Bronchial epithelial cell (primary cell): ENCODE measurements at places on chromosomes 4 and X. TPM values are rescaled to one million over a fixed set of nuclear protein-coding genes. Genes with fewer than 3 reads are reported as not detected.
A peak's percentile ranks its signal among the peaks of the same experiment; 100 is the strongest.

SATL1 gene
- total RNA-seq, result under 0.01 TPM in 1 of 2 replicates, not detected in the other

DNA sequence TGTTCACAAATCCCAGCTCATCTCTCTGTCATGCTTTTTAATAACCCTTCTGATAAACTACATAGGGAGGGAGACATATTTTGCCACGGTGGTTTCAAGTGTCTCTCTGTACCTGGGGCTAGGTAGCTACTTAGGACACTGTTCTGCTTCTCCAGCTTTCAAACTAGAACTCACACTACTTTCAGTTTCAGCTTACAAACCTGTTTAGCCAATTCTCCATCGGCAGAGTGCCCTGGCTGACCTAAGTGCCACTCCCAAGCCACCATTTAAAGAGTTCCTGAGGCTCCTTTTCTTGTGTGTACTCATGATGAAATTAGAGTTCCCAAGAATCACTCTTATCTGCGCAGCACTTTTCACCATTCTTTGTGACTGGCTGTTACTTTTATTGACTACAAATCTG, 899.2 kb downstream of the FAT4 start:
- peak; percentile 20 for DNase-seq

RENBP gene
- 5.5 and 10.3 TPM in 2 replicates for total RNA-seq

CSN1S1 gene
- total RNA-seq, result not detected in 2 replicates

FMR1NB gene
- total RNA-seq, result not detected in 2 replicates

DNA sequence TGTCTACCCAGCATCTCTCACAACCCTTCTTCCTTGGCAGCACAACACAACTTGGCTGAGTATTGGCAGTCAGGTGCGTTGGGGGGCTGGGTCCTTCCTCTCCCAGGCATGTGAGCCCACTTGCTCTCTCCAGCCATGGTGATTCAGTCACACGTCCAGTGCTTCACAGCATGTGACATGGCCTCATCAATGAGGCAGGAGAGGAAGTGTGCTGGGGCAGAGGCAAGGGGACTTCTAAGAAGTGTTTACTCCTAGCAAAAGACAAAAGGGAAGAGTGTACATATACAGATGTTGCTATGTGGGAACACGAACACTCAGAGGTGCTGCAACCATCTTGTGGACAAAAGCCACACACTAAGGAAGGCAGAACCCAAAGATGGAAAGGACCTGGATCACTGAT, 380.8 kb downstream of the FBXW7 start:
- no peak for DNase-seq

SNX25 gene
- total RNA-seq, result 14.3 and 18.4 TPM in 2 replicates

GRCh38 chr4:117010671-117011070, 74.7 kb downstream of the TRAM1L1 start:
- DNase-seq, result no peak

FAM184B gene
- not detected in 2 replicates for total RNA-seq

- DNase-seq, result no peak
These were observed 1.2 kb downstream of the ARHGAP6 start for GRCh38 chrX:11664211-11665167.

- no peak for DNase-seq
These were observed 229.3 kb downstream of the ANKRD50 start for GRCh38 chr4:124483048-124483906.

USP17L11 gene
- total RNA-seq, result not detected in 2 replicates

DNA sequence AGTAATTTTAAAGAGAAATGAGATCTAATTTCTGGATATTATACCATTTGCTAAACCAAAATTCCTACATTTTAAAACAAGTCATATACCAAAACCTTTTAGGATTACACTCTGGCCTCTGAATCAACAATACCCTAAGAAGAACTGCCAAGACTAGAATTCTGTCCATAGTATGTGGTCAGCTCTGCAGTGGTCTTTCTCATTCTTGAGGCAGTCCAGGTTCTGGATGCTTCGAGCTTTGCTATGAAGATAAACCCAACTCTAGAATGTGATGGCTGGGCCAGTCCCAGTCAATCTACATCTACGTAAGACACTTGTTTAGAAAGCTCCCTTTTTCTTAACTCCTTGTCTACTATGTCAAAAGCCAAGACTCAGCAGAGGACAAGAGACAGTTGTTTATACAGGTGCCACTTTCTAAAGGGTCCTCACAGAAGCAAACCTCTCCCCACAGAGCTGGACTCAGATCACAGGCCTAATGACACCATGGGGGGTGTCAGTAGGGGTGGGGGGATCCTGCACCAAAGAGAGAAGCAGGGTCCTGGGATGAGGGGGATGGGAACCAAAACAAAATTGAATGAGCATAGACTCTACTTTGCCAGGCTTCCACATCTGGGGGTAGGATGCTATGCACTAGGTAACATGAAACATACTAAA, 63.2 kb downstream of the SH3RF1 start:
- DNase-seq, result no peak
